CD4-positive, alpha-beta T cell treated with Interleukin-4 for 4 hours (primary cell): ENCODE measurements at places on chromosomes 3 and 15.

DNA sequence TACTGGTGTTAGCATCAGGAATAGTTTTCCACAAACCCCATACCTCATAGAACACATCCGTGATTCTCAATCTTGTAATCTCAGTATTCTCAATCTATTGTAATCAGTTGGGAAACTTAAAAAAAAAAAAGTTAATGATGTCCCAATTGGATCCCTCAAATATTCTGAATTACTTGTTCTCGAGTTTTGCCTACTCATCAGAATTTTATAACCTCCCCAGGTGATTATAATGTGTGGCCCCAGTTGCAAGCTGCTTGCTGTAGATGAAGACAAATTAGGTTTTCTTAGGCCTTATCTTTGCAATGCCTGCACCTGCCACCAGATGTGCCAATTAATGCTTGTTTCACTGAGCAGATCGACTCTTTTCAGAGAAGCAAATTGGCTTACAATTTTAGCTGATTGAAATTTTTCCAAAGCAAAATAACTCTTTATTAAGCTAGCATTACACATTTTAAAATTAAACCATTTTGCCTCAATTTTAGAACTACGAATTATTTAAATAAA lies 19.0 kb upstream of the DIPK2A start:
- no peak for DNase-seq

DNA sequence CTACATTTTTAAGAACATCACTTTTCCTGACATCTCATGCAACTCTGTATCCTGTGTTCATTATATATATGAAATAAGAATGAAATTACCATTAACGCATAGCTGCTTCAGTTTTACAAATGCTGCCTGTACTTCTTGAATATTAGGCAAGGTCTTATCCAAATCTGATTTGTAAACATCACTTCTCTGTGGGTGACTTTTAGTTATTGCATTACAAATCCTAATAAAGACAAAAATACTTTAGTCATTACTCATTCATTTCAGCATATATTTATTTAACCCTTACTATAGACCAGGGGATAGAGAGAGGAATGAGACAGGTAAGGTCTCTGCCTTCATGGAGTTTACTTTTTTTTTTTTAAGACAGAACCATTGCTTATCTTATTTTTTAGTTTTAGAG lies 36.8 kb downstream of the MTMR10 start:
- no peak for DNase-seq

DNA sequence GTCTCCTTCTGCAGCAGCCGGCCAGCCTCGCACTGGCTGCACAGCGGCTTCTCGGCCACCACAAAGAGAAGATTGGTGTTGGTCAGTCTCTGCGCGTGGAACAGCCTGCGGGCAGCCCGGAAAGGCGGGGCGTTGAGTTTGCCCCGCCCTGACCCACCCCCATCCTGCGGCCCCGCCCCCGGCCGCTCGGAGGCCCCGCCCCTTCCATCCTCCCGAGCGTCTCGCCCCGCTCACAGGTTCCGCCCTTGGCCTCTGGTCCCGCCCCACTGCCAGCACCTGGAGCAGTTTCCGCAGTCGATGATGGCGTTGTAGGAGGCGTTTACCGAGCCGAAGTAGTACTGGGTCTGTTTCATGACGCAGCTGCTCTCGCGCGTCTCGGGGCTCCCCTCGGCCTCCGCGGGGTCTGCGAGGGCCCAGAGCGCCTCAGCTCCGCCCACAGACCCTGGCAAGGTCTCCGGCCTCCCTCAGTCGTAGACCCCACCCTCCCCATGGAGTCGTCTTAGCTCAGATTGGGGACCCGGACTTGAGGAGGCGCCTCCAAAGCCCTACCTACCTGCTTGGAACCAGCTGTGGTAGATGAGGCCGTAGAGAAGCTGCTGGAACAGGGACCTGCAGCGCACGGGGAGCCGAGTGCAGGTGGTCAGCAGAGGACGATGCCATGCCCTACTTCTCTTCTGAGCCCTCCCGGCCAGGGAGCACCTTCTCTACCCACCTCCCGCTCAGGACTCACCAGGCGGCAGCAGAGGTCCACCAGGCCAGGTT lies 5.9 kb upstream of the TMEM115 start:
- peak; percentile 93 for DNase-seq

DNA sequence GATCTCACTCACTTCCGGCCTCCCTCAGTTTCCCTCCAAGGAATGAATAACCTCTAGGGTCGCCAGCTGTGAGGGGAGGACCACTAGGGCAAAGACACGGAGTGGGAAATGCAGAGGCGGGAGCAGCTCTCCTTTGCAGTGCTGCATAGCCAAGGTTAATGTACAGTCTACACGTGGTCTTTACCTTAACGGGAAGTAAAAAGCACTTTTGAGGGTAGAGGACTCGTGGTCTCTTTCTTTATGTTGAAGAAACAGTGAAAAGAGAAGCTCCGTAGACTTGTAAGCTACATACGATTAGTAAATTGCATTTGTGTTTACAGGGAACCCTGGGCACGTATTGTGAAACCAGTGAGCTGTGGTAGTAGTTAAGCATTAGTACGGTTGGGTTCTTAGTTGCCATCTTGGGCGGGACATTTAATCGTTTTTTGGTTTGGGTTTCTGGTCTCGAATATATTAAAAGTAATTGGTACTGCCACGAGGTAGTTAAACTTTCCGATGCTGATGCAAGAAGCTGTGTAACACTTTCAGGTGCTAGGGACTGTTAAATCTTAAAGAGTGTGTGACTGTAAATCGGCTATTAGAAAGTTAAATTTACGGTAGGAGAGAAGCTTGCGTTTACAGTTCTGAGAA lies 828 bp downstream of the U2SURP start:
- DNase-seq, result peak; percentile 13

DNA sequence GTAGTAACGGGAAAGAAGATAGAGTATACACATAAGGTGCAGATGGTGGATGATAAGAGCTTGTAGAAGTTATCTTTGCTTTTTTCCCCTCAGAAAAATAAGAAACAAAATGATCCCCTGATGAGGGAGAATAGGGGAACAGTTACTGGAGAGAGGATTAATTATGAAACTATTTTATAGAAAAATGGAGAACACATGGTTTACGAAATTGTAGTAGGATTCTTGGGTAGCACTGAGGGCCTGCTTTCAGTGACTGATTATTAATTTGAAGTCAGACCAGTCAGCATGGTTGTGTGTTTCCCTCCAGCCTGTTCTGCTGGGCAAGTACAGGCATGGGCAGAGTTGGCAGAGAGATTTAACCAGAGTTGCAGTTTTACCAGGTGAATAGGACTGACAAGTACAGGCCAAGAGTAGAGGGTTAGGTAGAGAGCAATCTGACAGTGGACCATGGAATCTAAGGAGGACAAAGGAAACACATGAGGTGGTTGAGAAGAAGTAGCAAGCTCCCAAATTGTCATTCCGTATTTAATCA lies 5.9 kb downstream of the SLC49A4 start:
- no peak for DNase-seq

DNA sequence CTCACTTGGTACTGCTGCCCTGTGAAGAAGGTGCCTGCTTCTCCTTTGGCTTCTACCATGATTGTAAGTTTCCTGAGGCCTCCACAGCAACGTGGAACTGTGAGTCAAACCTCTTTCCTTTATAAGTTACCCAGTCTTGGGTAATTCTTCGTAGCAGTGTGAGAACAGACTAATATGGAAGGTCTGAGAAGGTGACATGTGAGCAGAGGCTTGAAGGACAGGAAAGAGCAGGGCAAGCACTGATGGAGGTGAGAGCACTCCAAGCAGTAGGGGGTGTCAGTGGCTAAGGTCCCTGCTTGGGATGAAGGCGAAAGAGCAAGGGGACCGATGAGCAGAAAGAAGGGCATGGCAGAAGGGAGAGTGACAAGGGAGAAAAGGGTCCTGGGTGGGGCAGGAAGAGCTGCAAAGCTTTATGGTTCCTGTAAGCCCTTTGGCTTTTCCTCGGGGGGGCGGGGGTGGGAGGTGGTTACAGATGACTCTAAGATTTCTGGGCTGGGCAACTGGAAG lies 3.5 kb downstream of the EIF4E3 start:
- DNase-seq, result peak; percentile 60

DNA sequence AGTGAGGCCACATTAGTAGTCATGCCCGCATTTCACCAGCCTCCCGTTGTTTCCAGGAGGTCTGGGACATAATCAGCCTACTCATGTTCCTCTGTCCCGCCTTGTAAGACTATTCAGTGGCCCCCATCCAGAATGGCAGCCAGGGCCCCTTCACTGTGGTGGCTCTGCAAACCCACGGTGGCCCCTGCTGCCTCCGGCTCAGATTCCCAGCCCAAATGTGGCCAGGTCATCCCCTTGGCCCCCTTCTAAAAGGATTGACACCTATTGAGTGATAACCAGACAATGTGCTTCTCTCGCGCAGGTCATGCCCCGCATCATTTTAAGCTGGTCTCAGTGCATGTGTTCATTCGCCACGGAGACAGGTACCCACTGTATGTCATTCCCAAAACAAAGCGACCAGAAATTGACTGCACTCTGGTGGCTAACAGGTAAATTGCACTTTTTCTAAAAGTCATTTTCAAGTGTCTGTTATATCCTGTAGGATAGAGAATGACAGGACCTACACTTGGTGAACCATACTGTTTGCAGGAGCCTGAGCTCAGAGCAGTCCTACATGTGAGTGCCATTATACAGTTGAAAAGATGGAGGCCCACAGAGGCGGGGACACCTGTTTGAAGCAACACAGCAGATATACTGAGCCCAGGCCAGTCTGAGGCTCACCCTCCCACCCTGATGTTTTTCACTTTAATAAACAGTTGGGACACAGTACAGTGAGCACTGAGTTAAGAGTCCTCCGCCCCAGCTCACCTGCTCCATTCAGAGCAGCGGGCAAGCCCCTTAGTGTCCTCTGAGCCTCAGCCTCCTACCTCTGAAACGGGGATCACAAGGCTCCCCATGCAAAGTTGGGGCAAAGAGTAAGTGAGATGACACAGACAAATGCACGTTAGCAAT lies 47.7 kb downstream of the PXYLP1 start:
- DNase-seq, result peak; percentile 55

DNA sequence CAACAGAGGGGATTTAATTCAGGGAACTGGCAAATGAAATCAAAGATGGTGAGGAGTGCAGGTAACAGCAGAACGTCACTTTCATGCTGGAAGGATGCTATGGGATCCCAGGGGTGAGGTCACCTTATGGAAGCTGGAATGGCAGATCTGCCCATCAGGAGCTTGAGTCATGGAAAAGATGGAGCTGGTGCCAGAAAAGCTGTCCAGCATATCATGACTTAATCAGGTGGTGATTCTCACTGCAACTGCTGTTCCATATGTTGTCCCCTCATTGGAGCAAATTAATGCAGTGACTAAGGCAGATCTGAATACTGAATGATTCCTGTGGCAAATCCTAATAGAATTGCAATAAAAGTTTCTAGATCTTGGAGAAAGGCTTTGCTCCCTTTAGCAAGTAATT lies 38.4 kb downstream of the HHLA2 start:
- no peak for DNase-seq

- no peak for DNase-seq
Measured at GRCh38 chr3:149765762-149766334, 13.6 kb upstream of the COMMD2 start.

DNA sequence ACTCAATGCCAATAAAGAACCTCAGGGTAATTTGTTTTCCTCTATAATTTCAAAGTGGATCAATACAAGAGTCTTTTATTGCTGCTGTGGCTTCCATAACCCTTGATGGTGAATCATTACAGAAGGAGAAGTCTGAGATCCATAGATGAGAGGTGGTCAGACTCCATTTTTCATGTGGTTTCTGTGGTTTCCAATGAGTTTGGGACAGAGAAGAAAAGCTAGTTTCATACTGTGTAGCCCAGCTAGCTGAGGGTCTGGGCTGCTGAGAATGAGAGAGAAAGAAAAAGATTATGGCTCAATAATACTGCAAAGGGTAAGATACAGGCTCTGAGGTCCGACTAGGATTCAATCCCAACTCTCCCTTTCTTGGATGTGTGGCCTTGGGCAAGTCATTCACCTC lies 180.6 kb upstream of the LRRN1 start:
- no peak for DNase-seq

- DNase-seq, result no peak
Measured at GRCh38 chr3:15215996-15216395, 9.9 kb downstream of the CAPN7 start.

DNA sequence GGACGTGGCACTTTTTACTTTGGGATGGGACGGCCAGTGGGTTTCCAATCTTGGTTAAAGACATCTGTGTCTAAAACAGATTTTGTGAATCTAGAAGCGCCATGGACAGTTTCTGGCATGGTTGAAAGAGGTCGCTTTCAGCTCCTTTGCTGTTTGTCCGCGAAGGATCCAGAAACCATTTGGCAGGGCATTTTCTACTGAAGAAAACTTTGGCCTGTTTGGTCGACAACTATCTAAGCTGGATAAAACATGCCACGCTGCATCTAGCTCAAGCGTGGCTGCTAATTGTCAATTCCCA lies 730 bp upstream of the RORA start:
- DNase-seq, result no peak

DNA sequence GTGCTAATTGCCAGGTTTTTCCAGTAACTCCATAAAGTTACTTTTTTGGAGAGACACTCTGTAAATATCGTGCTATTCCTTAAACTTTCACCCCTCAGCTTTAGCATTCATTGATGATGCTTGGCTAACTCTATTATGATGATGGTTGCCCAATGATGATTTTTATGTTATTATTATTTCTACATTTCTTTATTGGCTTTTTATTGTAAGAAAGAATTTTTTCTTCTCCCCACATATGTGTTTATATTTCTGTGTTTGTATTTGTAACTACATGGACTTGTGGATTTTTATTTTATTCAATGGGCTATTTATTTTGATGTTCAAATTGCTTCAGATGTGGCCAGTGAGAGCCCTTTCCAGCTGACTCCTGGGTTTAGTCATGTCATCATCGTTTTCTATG lies 162.5 kb upstream of the BHLHE40 start:
- no peak for DNase-seq

DNA sequence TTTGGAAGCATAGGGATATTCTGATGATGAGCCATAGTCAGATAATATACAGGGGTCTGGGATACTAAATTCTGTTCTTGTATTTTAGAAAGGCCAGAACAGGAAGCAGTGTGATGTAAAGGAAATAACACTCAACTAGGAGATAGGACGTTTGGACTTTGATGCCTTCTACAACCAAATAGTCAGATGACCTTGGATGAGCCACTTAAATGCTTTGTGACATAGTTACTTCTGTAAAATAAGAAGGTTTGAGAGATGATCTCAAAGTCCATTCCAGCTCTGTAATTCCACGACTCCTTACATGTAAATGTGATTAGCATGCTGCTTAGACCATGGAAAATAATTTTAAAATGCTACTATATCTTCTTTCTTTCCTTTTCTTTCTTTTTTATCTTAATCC lies 29.5 kb upstream of the CCDC54 start:
- no peak for DNase-seq

DNA sequence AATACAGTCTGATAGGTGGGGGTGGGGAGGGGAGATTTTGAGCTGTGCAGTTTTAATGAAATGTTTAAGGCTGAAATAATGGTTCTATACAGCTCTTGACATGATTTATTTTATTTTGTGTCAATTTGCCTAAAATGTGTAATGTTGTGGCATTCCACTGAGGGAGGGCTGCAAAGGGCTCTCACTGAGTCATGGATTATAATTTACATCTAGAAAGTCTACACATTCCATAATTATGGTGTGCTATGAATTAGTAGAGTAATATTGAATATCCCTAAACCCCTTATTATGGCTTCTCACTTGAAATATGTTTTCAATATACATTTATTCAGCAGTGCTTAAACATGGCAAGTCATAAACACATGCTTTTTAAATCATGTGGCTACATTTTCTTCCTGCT lies 103.9 kb downstream of the RARB start:
- no peak for DNase-seq

- DNase-seq, result no peak
Measured at GRCh38 chr3:134287512-134287911, 36.9 kb upstream of the RYK start.
